ENCODE measurements at places on chromosomes 1 and 21. TPM values are rescaled to one million over a fixed set of nuclear protein-coding genes. Genes with fewer than 3 reads are reported as not detected.

The VAV3 gene
- 0.02 TPM for polyA plus RNA-seq

The HES2 gene
- polyA plus RNA-seq, result 0.03 TPM

The NOS1AP gene
- 0.03 TPM for polyA plus RNA-seq

The BSND gene
- polyA plus RNA-seq, result not detected

The SYT14 gene
- polyA plus RNA-seq, result 1.8 TPM

The MANEAL gene
- polyA plus RNA-seq, result 3.7 TPM

The LMX1A gene
- not detected for polyA plus RNA-seq

The S100A6 gene
- polyA plus RNA-seq, result 895 TPM

The LCE3D gene
- not detected for polyA plus RNA-seq

The GJA8 gene
- polyA plus RNA-seq, result not detected

The BMP8B gene
- 0.07 TPM for polyA plus RNA-seq

The DDX59 gene
- polyA plus RNA-seq, result 8.9 TPM

The KRTAP19-3 gene
- polyA plus RNA-seq, result not detected

The L1TD1 gene
- not detected for polyA plus RNA-seq

The ZMYND12 gene
- 0.45 TPM for polyA plus RNA-seq

The NGF gene
- polyA plus RNA-seq, result 75.8 TPM

GRCh38 chr1:235892202-235892601 is 25.5 kb upstream of the LYST start:
- DNase-seq, result no peak

DNA sequence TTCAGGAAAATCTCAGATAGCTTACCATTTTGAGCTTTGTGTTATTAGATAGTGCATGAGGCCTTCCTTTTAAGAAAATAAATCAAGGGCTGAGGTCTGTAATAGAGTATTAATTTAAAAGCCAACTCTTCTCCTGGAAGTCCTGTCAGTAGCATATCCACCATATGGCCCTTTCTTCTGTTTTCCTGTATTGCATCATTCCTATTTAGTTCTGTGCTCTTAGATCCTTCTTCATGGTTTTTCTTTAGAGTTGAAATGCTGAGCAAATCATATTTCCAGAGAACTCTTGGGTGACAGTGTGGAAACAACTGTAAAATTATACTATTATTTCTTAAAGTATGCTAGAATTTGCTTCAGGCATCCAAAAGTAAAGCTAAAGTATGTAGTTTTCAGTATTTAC is 91.7 kb downstream of the TTC3 start:
- no peak for DNase-seq

DNA sequence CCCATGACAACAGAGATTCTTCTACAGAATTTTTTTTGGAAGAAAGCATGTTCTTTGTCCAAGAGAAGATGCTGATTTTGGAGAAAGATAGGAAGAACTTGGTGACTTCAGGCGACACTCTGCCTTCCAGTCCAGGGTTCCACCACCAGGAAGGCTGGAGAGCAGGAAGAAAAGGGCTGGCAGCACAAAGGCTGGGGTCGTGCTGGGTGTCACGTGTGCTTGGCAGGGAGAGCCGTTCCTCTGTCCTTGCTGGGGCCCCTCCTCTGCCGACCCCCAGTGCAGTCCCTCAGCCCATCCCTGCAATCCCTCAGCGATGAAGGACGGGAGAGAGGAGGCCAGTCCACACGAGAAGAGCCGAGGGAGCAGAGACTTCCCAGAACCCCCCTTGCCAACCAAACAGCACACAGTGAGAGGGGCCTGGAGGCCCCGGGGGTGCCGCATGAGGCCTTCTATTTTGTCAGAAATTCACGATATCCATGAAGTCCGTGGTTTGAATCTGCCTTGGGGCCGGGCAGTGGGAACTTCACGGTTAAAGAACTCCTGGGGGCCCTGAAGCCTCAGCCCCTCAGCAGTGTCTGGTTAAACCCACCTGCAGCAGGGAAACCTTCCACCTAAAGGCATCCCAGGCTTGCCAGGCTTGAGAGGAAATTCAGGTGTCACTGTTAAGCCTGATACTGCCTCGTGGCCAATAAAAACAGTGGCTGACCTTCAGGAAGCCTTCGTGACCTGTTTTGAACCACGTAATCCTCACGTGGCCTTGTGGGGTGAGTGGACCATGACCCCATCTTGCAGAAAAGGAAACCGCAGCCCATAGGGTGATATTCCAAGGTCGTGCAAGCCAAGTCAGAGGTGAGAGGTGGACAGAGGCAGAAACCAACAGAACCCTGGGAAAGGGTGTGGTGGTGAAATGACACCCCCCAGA is 3.4 kb downstream of the KRTAP10-12 start:
- DNase-seq, result peak; percentile 21

DNA sequence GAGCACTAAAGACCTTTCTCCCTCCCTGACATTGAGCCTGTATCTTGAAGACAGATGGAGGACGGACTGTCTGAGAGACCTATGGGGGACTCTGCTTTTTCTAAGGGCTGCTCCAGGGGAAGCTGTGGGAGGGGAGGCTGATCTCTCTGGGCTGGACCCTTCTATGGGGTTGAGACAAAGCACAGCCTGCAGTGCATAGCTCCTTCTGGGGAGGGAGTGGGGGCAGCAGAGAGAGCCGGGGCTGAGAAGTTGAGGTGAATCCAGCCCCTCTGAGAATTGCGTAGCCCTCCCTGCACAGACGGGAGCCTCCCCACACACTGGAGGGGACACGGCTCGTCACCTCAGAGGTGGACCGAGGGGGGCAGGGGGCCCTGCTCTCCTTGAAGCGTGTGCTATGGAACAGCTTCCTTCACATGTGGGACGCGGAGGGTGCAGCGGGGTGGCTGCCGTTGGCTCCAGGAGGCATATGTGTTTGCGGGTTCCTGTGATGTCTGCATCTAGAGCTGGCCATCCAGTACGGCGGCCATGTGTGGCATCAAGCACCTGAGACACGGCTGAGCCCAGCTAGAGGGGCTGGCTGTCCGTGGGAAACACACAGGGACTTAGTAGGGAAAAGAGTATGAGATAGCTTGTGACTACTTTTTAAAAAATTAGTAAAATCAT is 299.1 kb downstream of the CAMTA1 start:
- no peak for DNase-seq

DNA sequence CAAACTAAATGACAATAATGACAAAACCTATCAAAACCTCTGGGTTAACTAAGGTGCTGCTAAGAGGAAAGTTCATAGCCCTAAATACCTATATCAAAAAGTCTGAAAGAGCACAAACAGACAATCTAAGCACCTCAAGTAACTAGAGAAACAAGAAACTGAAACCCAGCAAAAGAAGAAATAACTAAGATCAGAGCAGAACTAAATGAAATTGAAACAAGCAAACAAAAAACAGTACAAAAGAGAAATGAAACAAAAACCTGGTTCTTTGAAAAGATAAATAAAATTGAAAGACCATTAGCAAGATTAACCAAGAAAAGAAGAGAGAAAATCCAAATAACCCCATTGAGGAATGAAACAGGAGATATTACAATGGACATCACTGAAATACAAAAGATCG is 44.8 kb upstream of the KIAA0040 start:
- no peak for DNase-seq

DNA sequence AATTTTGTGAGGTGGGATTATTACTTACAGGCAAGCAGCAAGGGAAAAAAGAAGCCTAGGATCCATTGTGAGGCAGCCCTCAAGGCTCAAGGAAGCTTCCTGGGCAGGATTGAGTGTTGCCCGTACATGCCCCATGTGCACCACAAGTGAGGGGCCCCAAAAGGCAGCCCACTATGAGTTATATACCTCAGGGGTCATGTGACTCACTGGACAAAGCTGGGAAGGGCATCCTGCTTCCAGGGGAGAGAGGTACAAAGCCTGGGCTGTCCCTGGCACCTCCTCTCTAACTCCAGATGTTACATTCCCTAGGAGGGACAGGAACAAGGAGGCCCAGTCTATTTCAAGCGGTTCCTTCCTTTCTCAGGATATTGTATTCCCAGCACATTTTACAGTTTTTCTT is 34.0 kb upstream of the CD1D start:
- DNase-seq, result no peak

GRCh38 chr1:243921111-243921510 is 71.1 kb upstream of the AKT3 start:
- no peak for DNase-seq

- no peak for DNase-seq
Observed at GRCh38 chr1:24786191-24786590, 40.9 kb downstream of the CLIC4 start.

DNA sequence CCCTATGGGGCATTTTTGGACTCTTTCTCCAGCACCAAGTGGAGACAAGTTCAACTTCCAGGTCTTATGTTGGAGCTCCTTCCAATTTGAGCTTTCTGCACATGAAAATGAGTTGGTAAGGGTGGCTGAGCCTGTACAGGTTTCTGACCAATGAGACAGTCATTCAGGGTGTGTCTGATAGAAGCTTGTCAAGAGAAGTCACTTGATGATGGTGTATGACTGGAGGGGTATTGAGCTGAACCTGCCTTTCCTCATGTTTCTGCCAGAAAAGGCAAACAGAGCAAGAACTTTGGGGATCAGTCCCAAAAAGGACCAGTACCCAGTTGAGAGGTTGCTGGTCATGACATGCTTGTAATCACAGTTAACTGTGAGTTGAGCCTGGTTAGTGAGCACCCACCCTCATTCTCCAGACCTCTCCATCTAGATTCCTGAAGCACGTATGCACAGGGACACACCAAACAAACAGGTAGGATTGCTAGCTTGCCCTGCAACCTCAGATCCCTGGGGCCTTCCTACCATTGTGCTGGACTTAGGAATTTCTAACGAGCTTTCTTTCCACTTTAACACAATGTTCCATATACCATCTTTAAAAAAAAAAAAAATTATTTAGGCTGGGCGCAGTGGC is 26.6 kb downstream of the FAM89A start:
- DNase-seq, result no peak

- DNase-seq, result no peak
Observed at GRCh38 chr1:195788721-195789120, 819.5 kb downstream of the KCNT2 start.

DNA sequence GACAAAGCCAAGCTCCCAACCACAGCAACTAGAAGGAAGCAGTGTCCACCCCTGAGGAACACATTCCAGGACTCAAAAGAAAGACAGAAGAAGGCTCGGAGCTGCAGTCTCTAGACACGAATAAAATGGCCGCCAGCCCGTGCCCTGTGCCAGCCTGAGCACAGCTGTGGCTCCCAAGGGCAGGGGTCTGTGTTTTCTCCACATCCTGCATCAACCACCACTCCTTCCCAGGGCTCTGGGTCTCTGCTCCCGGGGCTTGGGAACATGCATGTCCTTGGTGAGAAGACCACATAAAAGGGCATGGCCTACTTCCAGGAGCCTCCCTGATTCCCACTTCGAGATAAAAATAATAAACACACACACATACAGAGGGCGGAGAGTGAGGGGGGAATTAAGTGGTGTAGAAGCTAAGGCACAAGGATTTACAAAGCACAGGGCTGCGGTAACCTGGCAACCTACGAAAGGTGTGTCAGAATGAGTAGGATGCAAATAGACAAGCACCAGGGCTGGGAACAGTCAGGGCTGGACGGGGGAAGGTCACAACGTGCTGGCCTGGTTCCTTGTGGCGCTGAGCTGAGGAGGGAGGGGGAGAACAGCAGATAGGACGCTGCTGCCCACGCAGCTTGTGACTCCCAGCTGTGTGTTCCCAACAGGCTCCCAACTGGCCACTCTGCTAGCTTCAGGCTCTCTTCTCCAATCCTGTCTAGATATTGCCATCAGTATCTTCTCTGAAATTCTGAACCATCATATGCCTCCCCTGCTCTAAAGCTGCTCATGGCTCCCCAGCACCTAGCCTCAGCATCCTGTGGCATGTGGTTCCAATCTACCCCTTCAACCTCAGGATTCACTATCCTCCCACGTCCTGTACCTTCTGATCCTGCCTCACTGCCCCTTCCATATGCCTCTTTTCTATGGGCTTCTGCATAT is 72.5 kb downstream of the CD34 start:
- DNase-seq, result no peak

DNA sequence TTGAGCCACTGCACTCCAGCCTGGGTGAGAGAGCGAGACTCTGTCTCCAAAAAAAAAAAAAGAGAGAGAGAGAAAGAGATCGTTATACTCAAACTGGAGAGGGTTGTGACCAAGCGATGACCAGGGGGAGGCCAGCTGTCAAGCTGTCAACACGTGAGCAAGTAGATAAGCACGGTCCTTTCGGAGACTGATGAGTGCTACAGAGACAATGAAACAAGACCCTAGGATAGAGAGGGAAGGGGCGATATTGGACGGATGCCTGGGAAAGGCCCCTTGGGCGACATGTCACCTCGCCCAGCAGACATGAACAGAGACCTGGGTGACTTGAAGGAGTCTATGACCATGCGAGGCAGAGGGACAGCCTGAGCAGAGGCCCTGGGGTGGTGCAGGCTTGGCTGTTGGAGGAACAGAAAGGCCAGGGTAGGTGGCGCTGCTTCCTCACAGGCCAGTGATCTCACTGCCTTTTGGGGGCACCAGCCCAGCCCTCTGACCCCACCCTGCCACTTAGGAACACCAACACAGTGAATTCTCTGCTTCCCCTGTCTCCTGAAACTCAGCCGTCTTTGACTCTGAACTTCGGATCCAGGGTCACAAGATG is 100.8 kb upstream of the IFFO2 start:
- DNase-seq, result no peak

DNA sequence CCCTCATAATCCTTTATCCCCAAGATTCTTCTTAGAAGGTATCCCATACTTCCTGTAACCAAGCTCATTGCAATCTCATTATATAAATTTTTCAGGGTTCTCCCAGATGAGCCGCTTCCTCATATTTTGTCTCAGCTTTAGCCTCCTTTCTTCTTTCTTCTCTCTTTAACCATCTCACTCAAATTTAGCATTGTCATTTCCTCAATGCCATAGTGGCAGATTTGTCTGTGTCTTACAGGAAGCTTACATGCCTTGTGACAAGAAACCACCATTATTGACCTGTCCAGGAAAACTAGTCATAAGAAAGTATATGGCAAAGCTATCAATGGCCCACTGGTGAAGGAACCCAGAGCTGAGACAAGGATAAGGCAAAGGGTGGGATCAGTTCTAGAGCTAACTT is 6.0 kb upstream of the FCRL2 start:
- DNase-seq, result no peak

- DNase-seq, result no peak
Observed at GRCh38 chr1:80427881-80428280, 1372.9 kb upstream of the ADGRL2 start.

- DNase-seq, result no peak
Observed at GRCh38 chr1:248811514-248812490, 13.9 kb downstream of the SH3BP5L start.

DNA sequence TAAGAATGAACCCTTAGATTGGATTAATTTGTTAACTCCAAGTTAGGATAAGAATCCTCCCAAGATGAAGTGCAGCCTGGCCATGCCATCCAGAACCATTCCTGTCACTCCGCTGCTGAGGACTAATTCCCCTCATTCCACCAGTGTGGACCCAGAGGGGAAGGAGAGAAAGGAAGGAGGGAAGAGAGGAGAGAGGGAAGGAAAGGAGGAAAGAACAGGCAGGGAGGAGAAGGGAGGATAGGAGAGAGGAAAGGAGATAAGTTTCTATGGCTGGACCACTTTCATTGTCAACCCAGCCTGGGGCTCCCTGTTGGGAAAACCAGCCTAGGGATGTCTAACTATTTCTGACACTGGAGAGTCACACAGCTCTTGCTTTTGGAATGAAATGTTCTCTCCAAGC is 4.7 kb downstream of the MRAP start:
- DNase-seq, result no peak

GRCh38 chr1:15946571-15947381 is 29.1 kb downstream of the ZBTB17 start:
- no peak for DNase-seq
